ENCODE measurements at places on chromosomes 7 and 10. TPM values are rescaled to one million over a fixed set of nuclear protein-coding genes. Genes with fewer than 3 reads are reported as not detected.

LIPN gene
- not detected for total RNA-seq

FKBP6 gene
- total RNA-seq: not detected

DDC gene
- total RNA-seq: not detected

LRRC27 gene
- 7.8 TPM for total RNA-seq

SVIL gene
- total RNA-seq: 85.1 TPM

ANKRD1 gene
- total RNA-seq: 591 TPM

GRCh38 chr7:136293272-136293671 lies 316.1 kb upstream of the MTPN start:
- no peaks in the 10 kb centered on the region for H3K27me3 ChIP-seq
- no peaks in the 10 kb centered on the region for H3K4me1 ChIP-seq
- DNase-seq: no peak
- no peak overlapping the region for H3K27ac ChIP-seq
- H3K4me3 ChIP-seq: no peak overlapping the region

- peak; percentile 78 for DNase-seq
- peak overlapping the region; percentile 71 for H3K27ac ChIP-seq
- peaks cover 38% of the 10 kb centered on the region for H3K4me1 ChIP-seq
- no peaks in the 10 kb centered on the region for H3K36me3 ChIP-seq
- H3K27me3 ChIP-seq: no peaks in the 10 kb centered on the region
- H3K4me3 ChIP-seq: no peak overlapping the region
Observed at GRCh38 chr10:87656431-87657072, 3.1 kb upstream of the PAPSS2 start.

DNA sequence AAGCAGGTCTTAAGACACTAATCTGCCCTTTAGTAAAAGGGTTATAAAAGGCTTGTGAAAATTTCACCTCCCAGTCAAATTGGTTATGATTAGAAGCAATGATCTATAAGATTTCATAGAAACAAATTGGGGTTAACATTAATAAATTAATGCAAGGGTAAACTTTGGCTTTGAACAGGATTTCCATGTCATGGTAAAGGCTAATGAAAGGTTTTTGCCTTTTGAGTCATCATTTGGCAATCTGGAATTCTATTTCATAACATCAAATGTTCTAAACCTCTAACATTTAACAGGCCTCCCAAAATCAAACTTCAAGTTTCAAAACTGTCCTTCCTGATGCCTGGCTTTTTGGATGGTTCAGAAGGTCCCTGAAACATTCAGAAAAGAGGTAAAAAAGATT lies 62.4 kb downstream of the COA1 start:
- H3K4me3 ChIP-seq: no peak overlapping the region
- H3K27ac ChIP-seq: no peak overlapping the region
- H3K36me3 ChIP-seq: no peaks in the 10 kb centered on the region
- H3K27me3 ChIP-seq: no peaks in the 10 kb centered on the region

- peaks cover 30% of the 10 kb centered on the region for H3K4me1 ChIP-seq
- no peaks in the 10 kb centered on the region for H3K27me3 ChIP-seq
- no peak for DNase-seq
- no peak overlapping the region for H3K27ac ChIP-seq
- no peaks in the 10 kb centered on the region for H3K36me3 ChIP-seq
- no peak overlapping the region for H3K4me3 ChIP-seq
Observed at GRCh38 chr10:22372917-22373316, 27.6 kb downstream of the SPAG6 start.

DNA sequence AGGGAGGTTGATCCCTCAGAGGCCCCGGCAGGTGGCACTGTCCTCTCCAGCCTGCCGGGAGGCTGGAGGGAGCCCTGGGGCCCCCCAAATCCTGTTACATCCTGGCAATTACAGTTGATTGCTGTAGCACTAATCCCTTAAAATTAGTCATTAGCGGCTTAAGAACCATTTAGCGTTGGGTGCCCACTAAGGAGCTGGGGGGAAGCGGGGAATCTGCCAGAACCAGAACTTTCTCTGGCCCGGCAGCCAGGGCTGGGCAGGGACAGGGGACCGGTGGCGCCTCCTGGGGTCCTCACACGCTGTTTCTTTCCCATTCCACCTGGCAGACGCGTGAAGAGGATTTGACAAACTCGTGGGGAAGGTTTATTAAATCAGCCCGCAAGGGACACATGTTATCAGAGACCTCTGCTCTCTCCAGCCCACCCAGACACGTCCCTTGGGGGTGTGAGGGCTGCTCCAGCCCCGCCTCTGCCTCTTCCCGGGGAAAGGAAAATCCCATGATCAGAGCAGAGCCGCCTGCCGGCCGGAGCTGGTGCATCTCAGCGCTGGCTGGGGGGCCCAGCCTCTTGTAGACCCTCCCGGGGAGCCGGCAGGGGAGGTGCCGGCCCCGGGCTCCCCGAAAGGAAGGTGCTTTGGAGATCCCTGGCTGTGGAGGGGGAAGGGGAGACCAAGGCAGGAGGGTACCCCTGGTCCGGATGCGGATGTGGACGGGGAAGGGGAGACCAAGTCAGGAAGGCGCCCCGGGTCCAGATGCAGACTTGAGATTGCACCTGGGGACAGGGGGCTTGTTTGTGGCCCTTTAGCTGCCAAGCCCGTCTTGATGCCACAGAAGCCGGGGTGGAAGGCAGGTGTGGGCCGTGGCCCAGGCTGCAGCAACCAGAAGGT lies 142.7 kb downstream of the ELFN1 start:
- H3K36me3 ChIP-seq: no peaks in the 10 kb centered on the region
- H3K4me1 ChIP-seq: no peaks in the 10 kb centered on the region
- no peak overlapping the region for H3K4me3 ChIP-seq
- H3K27me3 ChIP-seq: no peaks in the 10 kb centered on the region
- H3K27ac ChIP-seq: no peak overlapping the region
- DNase-seq: no peak

GRCh38 chr10:123608047-123608446 lies 58.1 kb upstream of the GPR26 start:
- no peaks in the 10 kb centered on the region for H3K4me1 ChIP-seq
- H3K36me3 ChIP-seq: no peaks in the 10 kb centered on the region
- no peaks in the 10 kb centered on the region for H3K27me3 ChIP-seq
- H3K4me3 ChIP-seq: no peak overlapping the region

DNA sequence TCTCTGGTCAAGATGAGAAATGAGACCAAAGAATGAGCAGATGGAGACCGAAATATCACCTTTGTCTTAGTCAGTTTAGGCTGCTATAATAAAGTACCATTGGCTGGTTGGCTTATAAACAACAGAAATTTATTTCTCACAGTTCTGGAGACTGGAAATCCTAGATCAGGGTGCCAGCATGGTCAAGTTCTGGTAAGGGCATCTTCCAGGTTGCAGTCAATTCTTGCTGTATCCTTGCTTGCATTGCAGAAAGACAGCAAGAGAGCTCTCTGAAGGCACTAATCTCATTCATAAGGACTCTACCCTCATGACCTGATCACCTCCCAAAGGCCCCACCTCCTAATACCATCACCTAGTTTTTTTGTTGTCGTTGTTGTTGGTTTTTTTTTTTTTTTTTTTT lies 52.7 kb upstream of the MKLN1 start:
- no peak for DNase-seq
- no peaks in the 10 kb centered on the region for H3K4me1 ChIP-seq
- no peak overlapping the region for H3K27ac ChIP-seq
- H3K4me3 ChIP-seq: no peak overlapping the region
- H3K27me3 ChIP-seq: no peaks in the 10 kb centered on the region
- no peaks in the 10 kb centered on the region for H3K36me3 ChIP-seq

DNA sequence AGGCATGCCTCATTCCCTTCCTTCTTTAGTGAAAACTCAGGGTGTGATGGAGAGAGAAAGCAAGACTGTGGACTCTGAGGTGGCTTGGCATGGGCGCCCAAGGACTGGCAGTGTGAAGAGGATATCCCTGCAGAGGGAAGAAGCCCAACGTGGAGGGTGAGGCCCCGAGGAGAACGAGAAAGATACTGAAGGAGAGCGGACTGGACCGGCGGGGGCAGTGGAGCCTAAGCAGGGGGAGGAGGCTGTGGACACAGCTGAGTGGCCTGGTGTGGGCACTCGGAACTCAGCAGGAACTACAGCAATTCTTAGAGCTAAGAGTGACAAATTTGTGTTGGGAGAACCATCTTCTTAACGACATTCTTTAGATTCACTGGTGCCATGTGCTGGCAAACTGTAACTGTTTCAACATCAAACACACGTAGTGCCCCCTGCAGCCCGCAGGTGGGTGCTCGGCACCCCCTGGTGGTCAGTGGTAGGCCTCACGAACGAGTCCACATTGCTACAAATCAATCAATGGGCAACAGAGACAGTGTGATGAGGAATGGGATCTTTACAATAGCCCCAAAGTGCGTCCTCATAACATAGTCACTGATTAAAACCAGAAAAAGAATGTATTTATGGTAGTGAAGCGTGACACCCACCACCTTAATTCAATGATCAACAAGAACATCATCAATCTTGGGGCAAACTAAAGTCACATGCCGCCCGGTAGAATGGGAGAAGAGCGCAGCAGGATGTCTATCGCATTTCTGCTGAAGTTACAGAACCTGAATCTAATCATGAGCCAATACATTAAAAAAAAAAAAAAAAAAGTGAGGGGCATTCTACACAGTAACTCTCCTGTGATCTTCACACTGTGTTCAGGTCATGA lies 2.0 kb upstream of the SFTPA1 start:
- H3K36me3 ChIP-seq: no peaks in the 10 kb centered on the region
- peak; percentile 13 for DNase-seq
- H3K4me1 ChIP-seq: no peaks in the 10 kb centered on the region
- no peak overlapping the region for H3K4me3 ChIP-seq

DNA sequence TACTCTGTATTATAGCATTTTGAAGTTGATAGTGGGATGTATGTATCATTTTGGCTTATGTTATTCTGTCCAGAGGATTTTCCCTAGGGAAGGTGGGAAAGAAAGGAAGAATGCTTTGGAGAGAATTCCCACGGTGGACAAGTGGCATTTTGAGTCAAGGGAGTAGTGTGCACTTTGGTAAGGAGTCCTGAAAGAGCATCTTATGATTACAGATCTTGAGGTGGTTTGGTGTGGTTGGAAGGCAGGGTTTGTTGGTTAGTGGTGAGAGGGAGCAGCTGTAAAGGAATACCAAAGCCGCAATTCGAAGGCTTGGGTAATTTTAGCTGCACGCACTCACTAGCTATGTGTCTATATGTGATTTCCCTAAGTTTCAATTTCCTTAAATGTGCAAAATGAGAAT lies 16.1 kb downstream of the CCSER2 start:
- peaks cover 11% of the 10 kb centered on the region for H3K4me1 ChIP-seq
- DNase-seq: no peak
- no peak overlapping the region for H3K27ac ChIP-seq

DNA sequence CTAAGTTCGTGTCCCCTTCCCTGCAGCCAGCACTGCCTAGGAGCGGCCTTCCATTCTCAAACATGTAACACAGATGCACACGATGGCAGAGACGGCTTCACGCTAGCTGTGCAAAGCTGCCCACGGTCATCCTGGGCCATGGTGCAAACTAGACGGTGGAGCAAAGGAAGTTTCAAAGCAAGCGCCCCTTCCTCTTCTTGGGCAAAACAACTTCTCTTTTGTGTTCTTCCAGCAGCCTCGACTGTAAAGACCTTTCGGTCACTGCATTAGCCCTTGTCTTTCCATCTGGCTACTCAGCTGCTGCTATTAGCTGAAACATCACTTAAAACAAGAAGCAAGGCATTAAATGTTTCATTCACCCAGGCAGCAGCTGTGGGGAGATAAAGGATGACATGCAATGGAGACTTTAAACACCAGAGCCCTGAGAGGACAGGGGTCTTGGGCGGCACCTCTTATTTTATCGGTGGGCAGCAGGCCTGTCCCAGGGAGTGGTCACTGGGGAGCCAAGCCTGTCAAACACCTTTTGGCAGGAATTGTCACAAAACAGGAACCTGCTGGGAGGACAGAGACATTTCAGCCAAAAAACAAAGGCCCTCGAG lies 214.8 kb downstream of the KLF6 start:
- no peaks in the 10 kb centered on the region for H3K36me3 ChIP-seq
- H3K4me1 ChIP-seq: no peaks in the 10 kb centered on the region
- H3K27me3 ChIP-seq: peaks cover 2% of the 10 kb centered on the region
- no peak for DNase-seq
- no peak overlapping the region for H3K4me3 ChIP-seq
- no peak overlapping the region for H3K27ac ChIP-seq

DNA sequence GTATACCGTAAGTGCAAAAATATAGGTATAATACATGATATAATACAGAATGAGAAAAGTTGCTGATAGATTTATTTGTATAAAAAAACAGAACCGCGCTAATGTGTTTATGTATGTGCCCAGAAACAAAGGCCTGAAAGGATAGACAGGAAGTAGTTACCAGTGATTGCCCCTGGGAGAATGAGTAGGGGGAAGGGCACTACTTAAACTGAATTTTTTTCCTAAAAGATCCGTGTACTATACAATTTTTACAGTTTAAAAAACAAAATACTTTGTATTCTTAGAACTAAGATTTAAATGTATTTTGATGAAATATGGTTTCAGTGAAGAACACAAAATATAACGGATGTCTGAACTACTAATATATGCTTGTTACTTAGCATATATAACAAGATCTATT lies 2.9 kb downstream of the IPMK start:
- peak; percentile 51 for DNase-seq
- no peaks in the 10 kb centered on the region for H3K27me3 ChIP-seq
- no peak overlapping the region for H3K27ac ChIP-seq
- H3K4me1 ChIP-seq: peaks cover 31% of the 10 kb centered on the region
- no peak overlapping the region for H3K4me3 ChIP-seq
- H3K36me3 ChIP-seq: no peaks in the 10 kb centered on the region

DNA sequence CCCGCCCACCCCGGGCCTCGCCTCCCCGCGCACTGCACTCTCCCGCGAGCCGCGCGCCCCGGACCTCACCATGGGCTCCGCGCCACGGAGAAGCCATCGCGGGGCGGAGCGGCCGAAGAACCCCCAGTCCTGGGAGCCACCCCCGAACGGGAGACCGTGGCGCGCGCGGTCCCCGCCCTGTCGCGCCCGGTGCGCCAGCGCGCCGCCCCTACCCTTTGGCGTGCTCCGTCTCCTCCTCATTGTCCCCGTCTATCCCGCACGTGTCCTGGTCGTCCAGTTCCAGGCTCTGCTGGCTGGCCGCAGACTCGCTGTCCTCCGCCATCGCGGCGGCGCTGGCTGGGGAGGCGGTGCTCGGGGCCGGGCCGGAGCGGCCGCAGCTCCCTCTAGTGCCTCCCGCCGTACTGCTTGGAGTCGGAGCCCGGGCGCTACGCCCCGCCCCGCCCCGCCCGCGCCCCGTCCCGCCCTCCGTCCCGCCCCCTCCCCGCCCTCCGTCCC lies at the start of gene NMT2:
Gene NMT2 (minus strand): TSS at position 403 of the 495 bp plus-strand sequence. CDS start 81 bp downstream, at position 322.
- no peaks in the 10 kb centered on the region for H3K36me3 ChIP-seq
- peaks cover 35% of the 10 kb centered on the region for H3K4me1 ChIP-seq
- no peaks in the 10 kb centered on the region for H3K27me3 ChIP-seq
- peak within 1 kb of the TSS; percentile 100 for H3K4me3 ChIP-seq
- peak; percentile 81 for DNase-seq

DNA sequence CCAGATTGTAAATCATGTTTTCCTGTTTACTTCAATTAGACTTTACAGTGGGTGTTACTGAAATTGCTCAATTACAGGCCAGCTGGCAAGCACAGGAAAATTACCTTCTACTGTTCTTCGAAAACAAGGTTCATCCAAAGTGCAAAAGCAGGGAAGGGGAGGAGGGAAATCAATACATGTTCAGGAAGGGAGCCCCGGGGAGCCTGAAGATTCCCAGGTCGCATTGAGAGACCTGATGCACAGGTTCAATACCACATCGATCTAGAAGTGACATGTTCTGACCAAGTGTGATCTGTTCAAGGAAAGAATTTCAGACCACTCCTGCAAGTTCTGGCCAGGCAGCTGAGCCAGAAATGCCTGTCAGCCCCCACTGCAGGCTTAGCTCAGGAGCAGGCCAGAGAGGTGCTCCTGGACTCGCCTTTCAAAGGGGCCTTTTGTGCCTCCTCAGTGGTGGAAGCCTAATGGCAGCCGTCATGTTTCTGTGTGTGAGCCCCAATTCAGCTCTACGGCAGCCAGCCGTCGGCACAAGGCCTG lies 35.9 kb downstream of the FAM53B start:
- no peaks in the 10 kb centered on the region for H3K27me3 ChIP-seq
- H3K27ac ChIP-seq: no peak overlapping the region
- peaks cover 7% of the 10 kb centered on the region for H3K4me1 ChIP-seq
- peaks cover 3% of the 10 kb centered on the region for H3K36me3 ChIP-seq

All from endothelial cell of umbilical vein (primary cell).